ENCODE measurements at places on chromosomes 12 and 14.

GRCh38 chr12:84706374-84706773 lies 206.2 kb downstream of the SLC6A15 start:
- DNase-seq: no peak

DNA sequence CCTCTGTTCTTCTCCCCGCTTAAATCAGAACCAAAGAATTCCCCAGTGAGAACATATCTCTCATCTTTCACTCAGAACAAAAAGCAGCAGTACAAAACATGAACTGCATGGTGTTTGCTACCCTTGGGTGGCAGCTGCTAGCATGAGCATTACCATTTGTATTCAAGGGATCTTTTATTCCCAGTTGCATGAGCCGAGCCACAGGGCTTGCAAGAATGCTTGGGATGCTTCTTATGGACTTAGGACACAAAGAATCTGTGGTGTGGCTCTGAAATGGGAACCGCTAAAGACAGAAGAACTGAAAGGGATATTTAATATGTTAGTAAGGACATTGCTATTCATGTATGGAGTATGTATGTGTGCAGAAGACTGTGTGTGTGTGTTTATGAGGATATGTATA lies 190.6 kb downstream of the TMX1 start:
- DNase-seq: no peak

GRCh38 chr12:105982022-105982421 lies 156.7 kb downstream of the NUAK1 start:
- no peak for DNase-seq

- no peak for DNase-seq
Observed at GRCh38 chr14:31864937-31865855, 211.9 kb upstream of the ARHGAP5 start.

DNA sequence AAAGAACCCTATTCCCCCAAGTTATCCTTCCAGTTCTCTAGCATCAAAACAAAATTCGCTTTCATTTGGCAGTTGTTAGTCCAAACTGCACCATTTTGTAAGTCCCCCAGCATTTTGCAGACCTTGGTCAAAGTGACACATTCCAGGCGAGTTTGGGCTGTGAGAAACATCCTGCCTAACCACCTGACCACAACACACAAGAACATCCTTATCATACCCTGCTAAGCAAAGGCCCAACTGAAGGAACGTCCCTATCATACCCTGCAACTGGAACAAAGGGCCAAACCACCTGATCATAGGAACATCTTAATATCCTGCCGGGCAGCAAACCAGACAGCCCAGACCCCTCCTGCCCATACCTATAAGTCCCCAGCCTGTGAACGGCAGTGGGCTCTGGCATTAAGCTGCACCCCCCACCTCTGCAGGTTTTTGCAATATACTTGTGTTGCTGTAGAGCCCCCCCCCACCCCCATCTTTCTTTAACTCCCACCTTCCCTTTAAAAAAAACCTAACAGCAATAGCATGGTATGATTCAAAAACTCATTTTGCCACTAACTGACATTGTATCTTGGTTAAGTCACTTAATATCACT lies 2.7 kb downstream of the PCNX4 start:
- no peak for DNase-seq

GRCh38 chr12:116677202-116677661 lies 60.6 kb downstream of the SPRING1 start:
- DNase-seq: no peak

DNA sequence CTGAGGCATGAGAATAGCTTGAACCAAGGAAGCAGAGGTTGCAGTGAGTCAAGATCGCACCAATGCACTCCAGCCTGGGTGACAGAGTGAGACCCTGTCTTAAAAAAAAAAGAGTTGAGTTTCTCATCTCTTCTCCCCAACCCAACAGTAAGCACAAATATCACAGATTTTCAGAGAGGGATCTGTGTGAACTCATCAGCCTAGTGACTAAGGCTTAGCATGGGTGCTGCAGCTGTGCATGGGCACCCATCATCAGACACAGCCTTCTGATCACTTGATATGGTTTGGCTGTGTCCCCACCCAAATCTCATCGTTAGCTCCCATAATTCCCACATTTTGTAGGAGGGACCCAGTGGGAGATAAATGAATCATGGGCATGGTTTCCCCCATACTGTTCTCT lies 298.9 kb downstream of the PCNX1 start:
- DNase-seq: no peak

DNA sequence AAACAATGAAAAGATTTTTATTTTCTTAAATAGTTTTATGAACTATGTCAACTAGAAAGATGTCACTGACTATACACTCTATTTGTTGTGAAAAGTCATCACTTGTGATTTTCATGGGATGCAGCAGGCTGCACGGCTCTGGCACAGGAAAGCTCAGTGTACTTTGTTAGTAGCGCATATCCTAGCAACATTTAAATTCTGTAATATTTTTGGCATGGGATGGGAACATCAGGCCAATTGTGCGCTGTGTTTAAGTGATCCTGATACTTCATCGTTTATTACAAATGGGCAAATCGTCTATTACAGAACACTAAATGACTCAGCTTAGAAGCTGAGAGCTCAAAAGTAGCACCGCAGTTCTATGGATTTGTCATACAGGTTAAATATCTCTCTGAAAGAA lies 60.7 kb upstream of the SAV1 start:
- DNase-seq: no peak

GRCh38 chr14:67746927-67747326 lies 45.2 kb downstream of the RDH12 start:
- DNase-seq: no peak

Measured in thymus (tissue), 14 donors.